ENCODE measurements at places on chromosomes 12 and 14. TPM values are rescaled to one million over a fixed set of nuclear protein-coding genes. Genes with fewer than 3 reads are reported as not detected.

The IQSEC3 gene
- polyA plus RNA-seq: 10.8 TPM

The ADAM21 gene
- polyA plus RNA-seq: 0.93 TPM

The C12orf54 gene
- 0.60 TPM for polyA plus RNA-seq

The IFNG-AS1 gene
- polyA plus RNA-seq: 0.28 TPM

The FGD4 gene
- 19.2 TPM for polyA plus RNA-seq

The DLGAP5 gene
- 49.9 TPM for polyA plus RNA-seq

The SLCO1C1 gene
- polyA plus RNA-seq: 0.65 TPM

The RASSF9 gene
- 16.8 TPM for polyA plus RNA-seq

The LRRK2 gene
- polyA plus RNA-seq: 26.7 TPM

The SIX4 gene
- polyA plus RNA-seq: 8.6 TPM

DNA sequence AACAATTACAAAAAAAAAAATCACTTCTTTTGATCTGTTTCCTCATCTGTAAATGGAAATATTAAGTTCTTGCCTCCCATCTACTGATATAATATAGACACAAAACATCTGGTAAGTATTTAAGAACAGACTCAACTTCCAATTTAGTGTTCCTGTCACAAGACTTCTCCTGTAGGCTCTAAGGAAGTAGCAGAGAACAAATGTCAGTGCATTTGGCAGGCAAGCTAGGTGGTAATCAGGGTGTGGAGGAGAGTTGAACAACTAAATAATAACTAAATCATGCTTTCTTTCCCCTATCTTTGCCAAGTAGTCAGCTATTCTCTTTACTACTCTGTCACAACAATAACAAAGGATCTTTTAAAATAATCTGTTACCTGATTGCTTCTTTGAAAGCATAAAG is 22.1 kb downstream of the BAZ1A start:
- no peak for DNase-seq

GRCh38 chr14:49991491-49991890 is 98.6 kb downstream of the ARF6 start:
- no peak for DNase-seq

DNA sequence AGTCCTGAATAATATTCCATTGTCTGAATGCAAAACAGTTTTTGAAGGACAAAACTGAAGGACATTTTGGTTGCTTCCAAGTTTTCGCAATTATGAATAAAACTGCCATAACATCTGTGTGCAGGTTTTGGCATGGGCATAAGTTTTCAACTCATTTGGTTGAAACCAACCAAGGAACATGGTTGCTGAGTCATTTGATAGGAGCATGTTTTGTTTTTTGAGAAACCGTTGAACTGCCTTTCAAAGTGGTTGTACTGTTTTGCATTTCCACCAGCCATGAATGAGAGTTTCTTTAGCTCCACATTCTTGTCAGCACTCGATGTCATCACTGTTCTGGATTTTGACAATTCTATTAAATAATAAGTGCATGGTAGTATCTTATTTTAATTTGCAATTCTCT is 23.0 kb upstream of the GSG1 start:
- DNase-seq: no peak

DNA sequence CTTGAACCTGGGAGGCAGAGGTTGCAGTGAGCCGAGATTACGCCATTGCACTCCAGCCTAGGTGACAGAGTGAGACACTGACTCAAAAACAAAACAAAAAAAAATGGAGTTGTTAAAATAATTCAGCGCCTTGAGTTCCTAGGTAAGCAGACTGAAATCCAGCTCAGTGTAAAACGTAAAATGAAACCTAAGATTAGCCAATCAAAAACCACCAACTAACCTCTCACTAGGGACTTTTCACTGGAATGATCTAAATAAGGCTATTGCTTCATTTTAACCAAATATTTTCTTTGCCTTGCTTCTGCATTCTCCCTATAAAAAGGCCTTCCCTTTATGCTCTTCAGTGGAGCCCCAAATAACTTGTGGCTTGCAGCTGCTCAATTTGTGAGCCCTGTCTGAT is 91.6 kb upstream of the HIF1A start:
- DNase-seq: no peak

DNA sequence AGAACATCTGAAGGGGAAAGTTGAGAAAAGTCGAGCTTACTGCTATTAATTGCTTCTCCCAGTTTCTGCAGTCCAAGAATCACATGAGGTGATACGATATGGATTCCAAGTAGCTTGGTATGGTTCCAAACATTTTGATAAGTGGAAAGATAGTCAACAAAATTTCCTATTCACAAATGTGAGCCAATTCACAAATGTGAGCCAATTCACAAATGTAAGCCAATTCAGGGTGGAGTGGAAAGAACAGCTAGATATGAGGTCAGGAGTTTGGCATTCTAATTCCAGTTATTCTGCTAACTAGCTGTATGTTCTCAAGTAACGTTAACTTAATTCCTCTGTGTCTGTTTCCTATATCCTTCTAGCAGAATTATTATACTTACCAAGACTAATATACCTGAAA is 37.6 kb upstream of the DHRS4 start:
- no peak for DNase-seq

GRCh38 chr14:70935135-70935534 is 27.9 kb downstream of the PCNX1 start:
- DNase-seq: no peak

DNA sequence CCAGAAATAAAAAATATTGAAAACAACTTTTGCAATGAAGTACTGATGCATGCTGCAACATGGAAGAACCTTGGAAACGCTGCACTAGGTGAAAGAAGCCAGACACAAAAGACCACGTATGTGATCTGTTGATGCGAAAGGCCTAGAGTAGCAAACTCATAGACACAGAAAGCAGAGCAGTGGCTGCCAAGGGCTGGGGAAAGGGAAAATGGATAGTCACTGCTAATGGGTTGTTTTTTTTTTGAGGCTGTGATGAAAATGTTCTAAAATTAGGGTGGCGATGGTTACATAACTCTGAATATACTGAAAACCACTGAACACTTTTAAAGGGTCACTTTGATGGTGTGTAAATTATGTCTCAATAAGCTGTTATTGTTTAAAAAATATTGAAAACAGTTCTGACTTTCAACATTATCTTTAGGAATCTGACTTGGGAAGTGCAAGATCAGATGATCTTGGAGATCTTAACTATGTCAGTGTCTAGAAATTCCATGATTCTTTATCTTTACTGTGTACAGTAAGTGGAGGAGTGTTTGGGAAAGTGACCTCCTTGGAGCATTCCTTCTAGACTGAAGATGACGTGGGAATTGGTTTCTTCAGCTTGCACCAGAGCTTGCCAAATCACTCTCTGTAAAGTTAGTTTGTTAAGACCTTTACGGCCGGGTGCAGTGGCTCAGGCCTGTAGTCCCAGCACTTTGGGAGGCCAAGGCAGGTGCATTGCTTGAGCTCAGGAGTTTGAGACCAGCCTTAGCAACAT is 12.4 kb downstream of the MLXIP start:
- DNase-seq: no peak

DNA sequence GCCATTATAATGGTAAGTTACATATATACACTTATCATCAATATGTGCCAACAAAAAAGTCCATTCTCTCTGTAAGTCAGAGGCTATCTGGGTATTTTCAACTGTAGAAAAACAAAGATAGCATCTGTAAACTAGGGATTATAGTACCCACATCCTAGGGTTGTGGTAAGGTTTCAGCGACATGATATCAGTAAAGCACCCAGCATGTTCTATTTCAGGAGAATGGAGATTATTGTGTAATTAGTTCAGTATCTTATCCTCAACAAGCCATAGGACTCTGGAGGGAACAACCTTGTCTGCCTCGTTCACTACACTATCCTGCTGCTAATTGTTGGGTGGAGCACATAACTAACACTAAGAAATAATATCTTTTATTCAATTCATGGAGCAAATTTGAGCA is 19.7 kb upstream of the CKAP4 start:
- DNase-seq: no peak

DNA sequence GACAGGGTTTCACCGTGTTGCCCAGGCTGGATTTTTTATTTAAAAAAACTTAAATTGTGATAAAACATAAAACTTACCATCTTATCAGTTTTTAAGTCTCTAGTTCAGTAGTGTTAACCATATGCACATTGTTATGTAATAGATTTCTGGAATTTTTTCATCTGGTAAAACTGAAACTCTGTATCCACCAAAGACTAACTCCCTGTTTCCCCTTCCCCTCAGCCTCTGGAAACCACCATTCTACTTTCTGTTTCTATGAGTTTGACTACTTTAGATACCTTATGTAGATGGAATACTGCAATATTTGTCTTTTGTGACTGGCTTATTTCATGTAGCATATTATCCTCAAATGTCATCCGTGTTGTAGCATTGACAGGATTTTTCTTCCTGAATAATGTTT is 12.8 kb upstream of the PLEKHG3 start:
- DNase-seq: no peak

GRCh38 chr14:50943943-50944646 is at the start of gene PYGL:
Gene PYGL (minus strand): TSS chr14:50944483. CDS start chr14:50944403, 80 bp downstream.
- no peak for DNase-seq

DNA sequence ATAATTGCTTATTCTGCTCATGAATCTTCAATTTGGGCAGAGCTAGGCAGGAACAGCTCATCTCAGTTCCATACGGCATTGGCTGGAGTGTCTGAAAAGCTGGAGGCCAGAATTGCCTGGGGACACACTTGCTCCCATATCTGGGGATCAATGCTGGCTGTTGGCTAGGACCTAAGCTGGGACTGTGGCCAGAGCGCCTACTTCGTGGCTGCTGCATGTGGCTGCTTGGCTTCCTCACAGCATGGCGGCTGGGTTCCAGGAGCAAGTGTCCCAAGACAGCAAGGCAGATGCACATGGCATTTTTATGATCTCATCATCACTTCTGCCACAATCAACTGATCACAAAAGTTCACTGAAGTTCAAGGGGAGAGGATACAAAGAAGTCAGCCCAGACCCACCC is 200.2 kb downstream of the TTC8 start:
- no peak for DNase-seq

- DNase-seq: no peak
These were observed 29.3 kb downstream of the CD9 start for GRCh38 chr12:6229224-6230218.

GRCh38 chr14:73457924-73458182 is 493 bp downstream of the NUMB start:
- DNase-seq: no peak

GRCh38 chr12:16299403-16299802 is 21.9 kb upstream of the SLC15A5 start:
- DNase-seq: no peak

GRCh38 chr12:99039367-99040120 is 394.5 kb downstream of the APAF1 start:
- DNase-seq: no peak

DNA sequence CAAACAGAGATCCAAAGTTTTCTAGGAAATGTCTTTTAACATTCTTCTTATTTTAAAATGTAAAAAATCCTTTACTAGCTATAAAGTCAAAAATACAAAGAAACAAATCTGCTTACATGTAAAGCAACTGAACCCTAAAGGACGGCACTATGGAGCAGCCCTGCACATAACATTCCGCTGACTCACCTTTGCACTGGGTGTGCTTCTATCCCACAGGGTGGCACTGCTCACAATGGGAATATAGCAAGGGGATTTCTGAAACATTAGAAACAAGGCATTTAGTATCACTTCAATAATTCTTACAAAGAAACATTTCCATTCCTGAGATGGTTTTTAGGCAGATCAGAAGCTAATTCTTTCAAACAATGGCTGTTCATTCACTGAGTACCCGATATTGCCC is 94.3 kb downstream of the C12orf42 start:
- no peak for DNase-seq

DNA sequence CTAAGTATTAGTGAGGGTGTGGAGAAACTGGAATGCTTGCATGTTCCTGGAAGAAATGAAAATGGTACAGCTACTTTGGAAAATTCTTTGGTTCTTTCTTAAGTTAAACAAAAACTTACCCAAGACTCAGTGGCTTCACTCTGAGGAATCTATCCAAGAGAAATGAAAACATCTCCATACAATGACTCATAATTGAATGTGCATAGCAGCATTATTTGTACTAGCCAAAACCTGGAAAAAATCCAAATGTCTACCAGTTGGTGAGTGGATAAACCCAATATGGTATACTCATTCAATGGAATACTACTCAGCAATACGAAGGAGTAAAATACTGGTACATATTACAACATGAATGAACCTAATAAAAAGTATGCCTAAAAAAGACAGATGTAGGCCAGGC is 18.0 kb upstream of the CRACR2A start:
- no peak for DNase-seq

- no peak for DNase-seq
These were observed 79.1 kb upstream of the ATP2B1 start for GRCh38 chr12:89787763-89788162.

- peak; percentile 61 for DNase-seq
These were observed 33.5 kb downstream of the C12orf50 start for GRCh38 chr12:87995581-87996178.

- DNase-seq: no peak
These were observed 6.4 kb upstream of the C12orf43 start for GRCh38 chr12:121022713-121023112.

DNA sequence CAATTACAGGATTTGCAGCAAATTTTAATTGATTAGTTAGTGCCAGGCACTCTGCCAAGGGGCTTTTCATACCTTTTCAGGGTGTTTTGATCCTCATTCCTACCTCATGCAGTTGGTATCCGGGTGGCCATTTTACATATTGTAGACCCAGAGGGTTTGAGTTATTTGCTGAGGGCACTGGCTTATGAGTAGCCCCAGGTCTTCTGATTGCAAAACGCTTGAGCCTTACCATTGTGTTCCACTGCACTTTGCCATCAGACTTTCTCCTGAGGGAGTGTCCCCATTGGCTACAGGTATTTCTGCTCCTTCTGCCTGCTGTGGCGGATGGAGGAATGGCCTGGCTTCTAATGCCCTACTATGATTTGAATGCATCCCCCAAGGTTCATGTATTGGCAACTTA is 257.8 kb upstream of the CRY1 start:
- no peak for DNase-seq

GRCh38 chr14:88895116-88895515 is 70.7 kb downstream of the TTC8 start:
- no peak for DNase-seq

GRCh38 chr12:60216226-60216625 is 620.4 kb downstream of the SLC16A7 start:
- DNase-seq: no peak

GRCh38 chr12:105109465-105110212 is 2.1 kb downstream of the WASHC4 start:
- DNase-seq: peak; percentile 17

Measured in left kidney (tissue), 8 donors.